Left lobe of liver (tissue), 2 donors: ENCODE measurements at places on chromosomes 1 and 21. TPM values are rescaled to one million over a fixed set of nuclear protein-coding genes. Genes with fewer than 3 reads are reported as not detected.
A peak's percentile ranks its signal among the peaks of the same experiment; 100 is the strongest.

The GIPC2 gene
- total RNA-seq = 9.0 TPM

GRCh38 chr1:217524787-217525520 is 105.9 kb downstream of the GPATCH2 start:
- DNase-seq = no peak

DNA sequence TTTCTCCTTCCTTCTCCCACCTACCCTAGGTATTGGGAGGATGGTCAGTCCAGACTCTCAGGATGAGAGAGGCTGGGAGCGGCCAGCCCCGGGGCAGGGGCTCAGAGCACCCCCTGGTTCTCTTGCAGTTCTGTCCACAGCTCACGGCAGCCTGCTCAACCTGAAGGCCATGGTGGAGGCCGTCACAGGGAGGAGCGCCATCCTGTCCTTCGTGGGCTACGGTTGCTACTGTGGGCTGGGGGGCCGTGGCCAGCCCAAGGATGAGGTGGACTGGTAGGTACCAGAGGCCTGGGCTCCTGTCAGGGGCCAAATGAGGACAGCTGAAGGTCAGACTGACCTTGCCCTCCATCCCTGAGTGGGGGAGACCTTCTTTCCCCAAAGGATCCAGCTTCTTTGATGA is 4.2 kb downstream of the PLA2G2F start:
- DNase-seq = no peak

GRCh38 chr1:85697895-85698294 is 10.3 kb downstream of the ZNHIT6 start:
- no peak for DNase-seq

DNA sequence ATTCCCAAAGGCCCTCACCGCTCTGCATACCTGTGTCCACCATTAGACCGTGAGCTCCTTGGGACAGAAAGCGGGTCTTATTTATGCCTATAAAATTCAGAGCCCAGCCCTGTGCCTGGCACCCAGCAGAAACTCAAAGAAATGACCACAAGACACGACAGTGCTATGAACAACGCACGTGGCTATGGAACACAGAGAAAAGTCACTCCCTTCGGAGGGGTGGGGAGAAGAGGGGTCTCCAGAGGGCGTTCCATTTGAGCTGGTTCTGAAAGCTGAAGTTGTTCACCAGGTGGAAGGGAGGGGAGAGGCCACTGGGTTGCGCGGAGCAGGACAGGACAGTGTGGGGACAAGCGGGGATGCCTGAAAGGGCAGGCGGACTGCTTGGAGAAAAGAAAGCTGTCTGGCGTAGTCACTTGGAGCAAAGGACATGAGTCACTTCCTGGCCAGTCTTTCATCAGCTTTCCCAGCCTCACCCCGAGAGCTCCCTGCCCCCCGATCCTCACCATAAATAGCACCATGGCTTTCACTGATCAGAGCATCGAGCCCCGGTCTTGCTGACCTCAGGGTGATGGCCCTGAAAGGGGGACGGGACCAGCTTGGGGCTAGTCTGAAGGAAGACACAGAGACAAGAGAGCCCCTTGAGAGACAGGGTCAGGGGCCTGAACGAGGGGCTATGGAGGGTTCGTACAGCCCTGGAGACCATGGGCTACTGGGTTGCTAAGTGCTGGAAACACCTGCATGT is 28.5 kb downstream of the ECE1 start:
- DNase-seq = no peak

GRCh38 chr1:54403808-54404261 is 2.4 kb downstream of the SSBP3 start:
- DNase-seq = no peak

The DIO1 gene
- total RNA-seq = 39.4 TPM

DNA sequence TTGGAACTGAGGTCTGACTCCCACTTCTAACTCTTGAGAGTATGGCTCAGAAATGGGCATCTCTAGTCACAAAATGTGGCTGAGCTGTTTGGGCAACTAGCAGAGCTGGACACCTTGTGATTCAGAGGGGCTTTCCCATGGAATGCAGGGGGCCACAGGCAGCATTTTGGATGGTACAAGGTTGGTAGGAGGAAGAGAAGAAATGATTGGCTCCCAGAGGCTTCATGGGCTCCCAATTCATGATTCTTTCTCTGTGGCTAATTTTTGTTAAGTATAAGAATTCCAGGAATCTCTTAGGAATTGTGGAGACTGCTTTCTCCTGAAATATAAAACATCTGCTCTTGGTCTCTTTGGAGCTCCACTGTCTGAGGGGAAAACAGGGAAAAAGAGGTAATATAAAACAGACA is 49.7 kb downstream of the PBX1 start:
- no peak for DNase-seq

DNA sequence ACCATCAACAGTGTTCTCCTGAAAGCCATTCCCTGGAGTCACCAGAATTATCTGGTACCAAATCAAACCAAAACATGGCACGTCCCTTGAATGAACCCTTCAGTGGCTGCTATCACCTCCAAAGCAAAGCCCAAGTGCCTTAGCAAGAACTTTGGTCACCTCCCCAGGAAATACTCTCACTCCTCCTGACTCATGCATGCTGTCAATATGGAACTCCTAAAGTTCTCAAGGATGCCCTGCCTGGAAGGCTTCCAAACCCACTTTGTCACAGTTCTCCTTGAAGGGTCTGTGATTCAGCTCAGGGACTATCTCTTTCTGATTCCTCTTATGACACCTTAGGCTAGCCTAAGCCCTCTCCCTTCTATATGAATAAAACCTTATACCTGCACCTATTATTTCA is 146.1 kb upstream of the RUNX1 start:
- no peak for DNase-seq

DNA sequence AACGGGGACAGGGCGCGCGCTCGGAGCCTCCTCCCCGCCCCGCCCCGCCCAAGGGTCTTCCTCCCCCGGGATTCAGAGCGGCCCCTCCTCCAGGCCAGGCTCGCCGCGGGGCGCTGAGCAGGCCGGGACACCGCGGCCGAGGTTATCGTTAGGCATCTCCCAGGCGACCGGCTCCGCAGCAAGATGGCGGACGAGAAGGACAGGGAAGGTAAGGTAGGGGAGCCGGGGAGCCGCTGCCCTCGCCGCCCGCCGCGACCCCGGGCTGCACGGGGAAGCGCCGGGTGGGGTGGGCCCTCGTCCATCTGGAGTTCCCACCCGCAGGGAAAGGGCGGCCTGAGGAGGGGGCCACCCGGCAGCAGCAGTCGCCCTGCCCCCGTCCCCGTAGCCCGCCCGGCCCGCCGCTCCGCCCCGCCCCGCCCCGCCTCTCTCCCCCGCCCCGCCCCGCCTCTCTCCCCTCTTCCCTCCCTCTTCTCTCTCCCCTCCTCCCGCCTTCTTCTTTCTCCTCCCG is 105.9 kb upstream of the HNRNPU start:
- peak; percentile 81 for DNase-seq

DNA sequence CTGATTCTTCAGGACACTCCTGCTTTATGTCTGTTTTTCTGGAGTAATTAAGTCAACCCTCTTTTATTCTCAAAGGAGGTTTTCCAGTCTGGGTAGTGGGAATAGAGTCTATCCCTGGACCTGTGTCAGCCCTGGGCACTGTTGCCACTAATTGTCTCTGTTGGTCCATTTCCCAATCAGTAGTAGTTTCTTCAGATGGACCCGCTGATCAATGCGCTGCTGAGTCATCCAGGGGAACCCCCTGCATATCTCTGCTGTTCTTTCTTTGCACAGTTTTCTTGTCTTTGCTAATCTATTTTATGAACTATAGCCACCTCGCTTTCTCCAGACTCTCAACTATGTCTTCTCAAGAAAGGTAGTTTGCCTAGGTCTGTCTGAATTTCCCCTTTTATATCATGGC is 82.5 kb downstream of the TNNI3K start:
- DNase-seq = no peak

DNA sequence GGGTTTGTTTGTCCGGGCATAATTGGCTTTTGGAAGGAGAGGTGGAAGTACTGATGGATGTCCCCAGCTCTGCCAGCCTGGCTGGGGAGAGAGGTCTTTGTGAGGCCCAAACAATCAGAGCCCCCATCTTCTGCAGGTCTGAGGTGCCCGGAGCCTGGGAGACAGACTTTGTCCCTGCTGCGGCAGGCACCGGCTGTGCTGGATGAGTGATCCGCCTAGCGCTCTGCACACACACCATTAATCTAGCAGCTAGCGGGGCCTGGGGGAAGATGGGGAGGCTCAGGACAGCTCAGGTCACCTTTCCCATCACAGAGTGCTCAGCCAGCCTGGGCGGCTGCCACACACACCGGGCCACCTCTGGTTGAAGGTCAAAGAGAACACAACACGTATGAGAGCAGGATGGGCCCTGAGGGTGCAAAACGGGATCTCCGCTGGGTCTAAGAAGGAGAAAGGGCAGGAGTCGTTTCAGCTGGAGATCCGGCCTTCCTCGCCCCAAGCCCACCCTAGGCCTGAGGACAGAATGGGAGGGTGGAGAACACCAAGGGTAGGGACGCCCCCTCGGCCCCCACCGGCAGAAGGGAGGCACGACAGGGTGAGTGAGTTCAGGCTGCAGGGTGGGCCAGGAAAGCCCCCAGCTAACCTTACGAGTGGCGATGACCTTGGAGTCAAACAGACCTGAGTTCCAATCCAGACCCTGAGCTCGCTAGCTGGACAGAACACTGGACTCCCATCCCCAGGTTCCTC is 341.8 kb downstream of the NPHP4 start:
- DNase-seq = peak; percentile 24

GRCh38 chr1:154176337-154176736 is 15.6 kb downstream of the TPM3 start:
- DNase-seq = no peak

DNA sequence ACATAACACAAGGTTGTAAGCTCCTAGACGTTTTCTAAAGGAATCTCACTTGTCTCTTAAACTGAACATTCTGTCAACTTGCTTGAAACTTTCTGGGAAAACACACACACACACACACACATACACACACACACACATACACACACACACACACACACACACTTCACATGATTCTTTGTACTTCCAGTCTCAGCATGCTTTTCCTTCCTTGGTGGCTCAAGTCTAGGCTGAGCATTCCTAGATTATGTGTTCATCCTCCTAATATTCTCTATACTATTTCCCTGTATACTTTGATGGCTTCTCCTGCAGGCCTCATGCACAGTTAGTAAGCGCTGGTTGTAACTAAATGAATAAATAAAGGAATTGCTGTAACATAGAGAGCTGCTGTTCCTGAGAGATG is 372.1 kb downstream of the PTPRC start:
- DNase-seq = no peak

DNA sequence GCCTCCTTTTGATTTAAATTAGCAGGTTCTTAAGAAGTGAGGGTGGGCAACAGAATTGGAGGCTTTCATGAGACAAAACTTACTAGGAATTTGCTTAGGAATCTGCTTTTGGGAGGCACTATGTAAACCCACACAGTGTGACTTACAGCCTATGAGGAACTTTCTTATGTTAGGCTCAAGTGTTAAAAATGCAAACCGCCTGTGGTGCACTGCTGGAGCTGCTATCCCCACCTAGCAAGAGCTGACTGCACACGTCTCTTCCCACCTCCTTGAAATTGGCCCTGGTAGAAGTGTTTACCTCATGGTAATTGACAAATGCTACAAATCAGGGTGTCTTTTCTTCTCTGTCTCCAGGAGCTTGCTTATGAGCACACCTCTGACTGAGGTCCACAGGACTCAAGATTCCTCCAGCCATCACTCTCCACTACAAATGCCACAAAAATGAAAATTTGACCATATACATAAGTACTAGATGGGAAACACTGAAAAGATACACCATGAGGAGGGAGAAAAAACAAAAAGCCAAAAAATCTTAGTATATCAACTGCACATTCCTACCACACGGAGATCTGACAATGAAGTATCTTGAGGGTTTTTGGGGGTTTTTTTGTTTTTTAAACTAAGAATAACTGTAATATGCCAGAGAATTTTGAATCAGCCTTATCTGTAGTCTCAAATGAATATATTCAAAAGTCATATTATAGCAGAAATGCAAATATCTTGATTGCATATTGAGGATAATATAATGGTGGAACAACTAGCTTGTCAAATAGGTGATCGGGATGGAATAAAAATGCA is 18.2 kb upstream of the NPL start:
- no peak for DNase-seq

GRCh38 chr1:225448146-225448805 is 20.4 kb upstream of the LBR start:
- peak; percentile 22 for DNase-seq

DNA sequence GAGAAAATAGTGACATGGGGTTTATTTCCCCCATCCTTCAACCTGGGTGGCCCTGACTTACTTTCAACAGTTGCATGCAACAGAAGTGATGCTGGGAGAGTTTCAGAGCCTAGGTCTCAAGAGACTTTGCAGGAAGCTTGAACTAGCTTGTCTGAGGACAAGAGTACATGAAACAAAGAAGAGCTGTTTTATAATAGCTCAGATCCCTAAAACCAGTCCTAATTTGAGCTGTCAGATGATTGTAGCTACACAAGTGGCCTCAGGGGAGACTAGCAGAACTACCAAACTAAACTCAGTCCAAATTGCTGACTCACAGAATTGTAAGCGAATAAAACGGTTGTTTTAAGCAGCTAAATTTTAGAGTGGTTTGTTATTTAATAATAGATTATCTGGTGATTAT is 17.1 kb downstream of the RC3H1 start:
- DNase-seq = no peak

DNA sequence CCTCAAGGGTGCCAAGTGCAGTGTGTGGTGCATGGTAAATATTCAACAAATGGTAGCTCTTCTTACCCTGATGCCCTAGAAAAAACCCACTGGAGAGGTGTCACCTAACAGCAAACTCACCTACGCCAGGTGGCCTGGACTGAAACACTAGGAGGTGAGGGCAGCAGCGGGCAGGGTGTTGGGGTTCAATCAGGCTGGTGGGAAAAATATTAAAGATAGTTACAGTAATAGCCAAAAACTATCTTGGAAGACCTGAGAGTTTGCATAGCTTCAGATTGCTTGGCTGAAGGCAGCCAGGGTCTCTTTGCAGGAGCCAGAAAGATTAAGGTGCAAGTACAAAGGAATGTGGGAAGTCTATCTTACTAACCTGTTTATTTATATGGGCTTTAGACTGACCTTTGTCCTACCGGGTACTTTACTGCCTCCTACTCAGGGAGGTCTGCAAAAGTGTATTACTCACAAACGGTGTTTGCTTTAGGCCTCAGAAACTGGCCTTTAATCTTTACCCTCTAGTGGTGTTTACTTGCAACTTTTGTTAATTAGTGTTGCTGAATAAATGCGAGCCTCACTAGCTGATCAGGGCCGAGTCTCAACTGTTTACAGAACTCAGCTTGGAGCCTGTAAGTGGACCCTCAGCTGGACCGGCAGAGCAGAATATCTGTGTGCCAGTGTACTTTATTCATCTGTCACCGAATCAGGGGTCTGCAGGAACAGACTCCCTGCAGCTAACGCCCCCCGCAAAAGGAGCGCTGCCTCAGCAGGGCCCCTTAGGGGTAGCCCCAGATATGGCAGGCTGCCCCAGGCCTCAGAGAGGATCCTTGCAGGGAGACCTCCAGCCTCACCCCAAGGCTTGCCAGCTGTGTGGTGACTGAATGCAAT is 63.9 kb downstream of the SYF2 start:
- DNase-seq = no peak

- no peak for DNase-seq
Measured at GRCh38 chr1:230195199-230195598, 128.2 kb downstream of the GALNT2 start.

The RPE65 gene
- not detected for total RNA-seq

- no peak for DNase-seq
Measured at GRCh38 chr1:229186373-229187056, 84.4 kb upstream of the RAB4A start.

The CR1L gene
- total RNA-seq = 0.43 TPM

The TCEA3 gene
- total RNA-seq = 70.9 TPM

GRCh38 chr21:38486706-38487105 is 11.6 kb downstream of the ERG start:
- DNase-seq = no peak

GRCh38 chr21:38834725-38835124 is 29.0 kb downstream of the ETS2 start:
- no peak for DNase-seq

The OR2AK2 gene
- total RNA-seq = not detected

- no peak for DNase-seq
Measured at GRCh38 chr1:240310226-240310925, 218.7 kb downstream of the FMN2 start.
